ENCODE measurements at places on chromosomes 12 and 14.

- DNase-seq: no peak
Observed at GRCh38 chr14:23252420-23253333, 14.9 kb downstream of the RNF212B start.

DNA sequence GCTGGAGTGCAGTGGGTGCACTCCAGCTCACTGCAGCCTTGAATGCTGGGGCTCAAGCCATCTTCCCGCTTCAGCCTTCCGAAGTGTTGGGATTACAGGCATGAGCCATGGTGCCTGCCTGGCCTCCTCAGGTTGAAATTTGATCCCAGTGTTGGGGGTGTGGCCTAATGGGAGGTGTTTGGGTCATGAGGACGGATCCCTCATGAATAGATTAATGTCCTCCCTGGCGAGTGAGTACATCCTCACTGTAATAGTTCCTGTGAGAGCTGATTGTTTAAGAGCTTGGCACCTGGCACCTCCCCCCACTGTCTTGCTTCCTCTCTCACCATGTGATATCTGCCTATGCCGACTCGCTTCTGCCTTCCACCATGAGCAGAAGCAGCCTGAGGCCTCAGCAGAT is 84.7 kb downstream of the TSPAN9 start:
- DNase-seq: no peak

- peak; percentile 31 for DNase-seq
Observed at GRCh38 chr14:100640471-100641273, 53.5 kb upstream of the BEGAIN start.

GRCh38 chr12:132282031-132282949 is 47.1 kb downstream of the GALNT9 start:
- DNase-seq: no peak

DNA sequence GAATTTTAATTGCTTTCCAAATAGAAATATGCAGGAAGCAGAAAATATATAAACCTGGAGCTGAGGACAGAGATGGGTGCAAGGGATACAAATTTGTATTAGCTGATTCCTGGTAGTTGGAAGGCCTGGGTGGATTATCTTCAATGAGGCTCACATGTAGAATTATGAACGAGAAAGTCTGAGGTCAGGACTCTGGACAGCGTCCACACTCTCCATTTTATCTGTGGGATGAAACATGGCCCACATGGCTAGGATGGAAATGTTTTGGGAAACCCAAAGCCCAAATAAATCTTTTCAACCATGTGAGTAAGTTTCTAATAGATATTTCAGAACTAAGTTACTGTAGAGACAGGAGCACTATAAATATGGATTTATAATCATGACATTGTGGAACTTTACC is 256.1 kb downstream of the APAF1 start:
- DNase-seq: no peak

DNA sequence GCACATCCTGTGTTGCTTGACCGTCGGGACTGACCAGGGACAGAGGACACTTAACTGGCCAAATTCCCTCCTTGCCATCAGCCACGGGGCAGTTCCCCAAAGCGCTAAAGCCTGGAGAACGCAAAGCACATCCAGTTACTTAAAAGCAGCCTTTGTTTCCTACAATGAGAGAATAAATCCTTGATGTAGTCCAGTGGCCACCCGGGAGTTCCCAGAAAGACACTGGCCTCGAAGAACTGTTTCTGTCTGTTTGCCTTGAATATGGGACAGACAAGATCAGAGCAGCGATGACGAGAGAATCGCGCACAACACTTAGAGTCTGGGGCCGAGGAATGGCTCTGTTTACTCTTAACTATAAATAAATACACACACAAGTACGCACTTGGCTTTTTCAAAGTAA is 102.2 kb downstream of the TNFAIP2 start:
- DNase-seq: no peak

- no peak for DNase-seq
Observed at GRCh38 chr12:16346958-16347357, 487 bp upstream of the MGST1 start.

DNA sequence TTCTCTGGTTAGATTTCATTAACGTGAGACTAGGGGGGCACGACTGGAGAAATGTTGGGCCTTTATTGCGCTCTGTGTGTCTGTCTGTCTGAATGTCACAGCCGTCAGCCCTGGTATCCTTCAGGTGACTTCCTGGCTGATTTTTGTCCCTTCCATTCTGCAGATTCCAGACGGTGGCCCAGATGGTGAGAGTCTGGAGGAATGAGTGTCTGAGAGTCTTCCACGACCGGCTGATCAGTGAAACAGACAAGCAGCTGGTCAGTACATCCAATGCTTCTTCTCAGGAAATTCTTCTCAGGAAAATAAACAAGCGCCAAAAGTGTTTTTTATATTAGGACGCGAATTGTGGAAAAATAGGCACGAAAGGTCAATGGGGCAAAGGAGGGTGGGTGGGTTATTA is 93.5 kb downstream of the CCDC92 start:
- no peak for DNase-seq

DNA sequence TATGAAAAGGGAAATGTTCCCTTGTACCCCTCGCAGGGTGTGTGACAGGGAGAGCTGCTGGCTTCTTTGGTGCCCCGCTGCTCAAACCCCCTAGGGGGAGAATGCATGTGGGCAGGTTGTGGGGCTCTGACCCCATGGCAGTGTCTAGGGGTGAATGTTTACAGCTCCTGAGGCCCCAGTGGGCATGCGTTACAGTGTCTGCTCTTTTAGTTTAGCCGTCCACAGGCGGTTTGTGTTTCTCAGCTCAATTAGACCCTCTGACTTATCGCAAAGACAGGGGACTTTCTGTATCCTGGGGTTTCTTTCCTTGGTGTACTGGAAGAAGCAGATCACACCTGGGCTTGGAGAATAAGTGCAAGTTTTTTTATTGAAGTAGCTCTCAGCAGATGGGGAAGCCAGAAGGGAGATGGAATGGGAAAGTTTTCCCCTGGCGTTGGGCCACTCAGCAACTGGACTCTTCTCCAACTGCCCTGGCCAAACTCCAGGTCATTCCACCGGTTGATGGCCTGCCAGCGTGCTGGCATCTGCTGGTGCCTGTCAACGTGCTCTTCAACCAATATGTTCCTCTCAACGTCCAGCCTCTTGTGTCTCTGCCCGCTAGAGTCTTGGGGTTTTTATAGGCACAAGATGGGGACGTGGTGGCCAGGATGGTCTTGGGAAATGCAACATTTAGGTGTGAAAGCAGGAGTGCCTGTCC is 720.9 kb downstream of the FSCB start:
- DNase-seq: no peak

- no peak for DNase-seq
Observed at GRCh38 chr14:75476274-75476995, 45.8 kb upstream of the BATF start.
